ENCODE measurements at places on chromosomes 2 and 18.
A peak's percentile ranks its signal among the peaks of the same experiment; 100 is the strongest.

DNA sequence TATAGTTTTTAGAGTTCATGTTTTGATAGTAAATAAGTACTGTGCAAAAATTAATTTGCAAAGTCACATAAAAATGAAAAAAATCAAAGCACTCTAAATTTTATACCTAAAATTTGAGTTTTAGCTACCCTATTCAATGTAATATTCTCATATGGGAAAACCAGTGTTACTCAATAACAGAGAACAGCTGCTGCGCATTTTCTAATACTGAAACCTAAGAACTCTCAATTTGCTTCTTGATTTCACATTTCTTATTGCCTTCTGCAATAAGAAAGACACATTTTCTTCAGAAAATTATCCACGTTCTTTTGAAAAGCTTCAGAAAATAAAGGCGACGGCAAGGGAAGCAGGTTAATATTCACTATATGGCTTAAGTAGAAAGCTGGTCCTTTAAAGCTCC is 199.1 kb upstream of the CCDC150 start:
- no peak for DNase-seq

DNA sequence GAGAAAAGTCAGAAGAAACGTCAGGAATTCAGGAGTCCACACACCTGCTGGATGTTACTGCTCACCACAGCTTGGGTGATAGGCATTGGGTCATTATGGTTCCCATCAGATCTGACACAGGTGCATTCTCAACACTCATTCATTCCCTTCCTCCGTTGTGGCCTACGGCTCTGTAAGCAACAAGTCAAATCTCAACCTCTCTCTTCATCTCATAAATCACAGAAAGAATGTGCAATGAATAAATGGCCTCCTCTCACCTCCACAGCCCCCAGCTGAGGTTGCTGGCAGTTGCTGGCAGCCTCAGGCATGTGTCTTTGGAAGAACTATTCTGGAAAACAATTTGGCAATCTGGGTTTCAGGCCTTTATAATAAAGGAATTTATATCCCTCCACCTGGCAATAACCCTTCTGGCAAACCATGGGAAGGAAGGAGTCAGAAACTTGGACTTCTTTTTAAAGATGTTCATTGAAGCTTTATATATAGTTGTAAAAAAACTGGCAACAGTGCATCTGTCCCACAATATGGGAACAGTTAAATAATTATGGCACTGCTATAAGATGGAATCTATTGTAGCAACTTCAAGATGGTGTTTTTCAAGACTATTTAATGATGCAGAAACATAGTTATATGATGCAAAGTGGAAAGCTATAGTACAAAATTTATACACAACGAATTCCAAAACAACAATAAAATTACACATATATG is 175.4 kb downstream of the ANAPC1 start:
- DNase-seq: no peak

GRCh38 chr2:66775730-66776422 is 341.0 kb downstream of the MEIS1 start:
- DNase-seq: no peak

DNA sequence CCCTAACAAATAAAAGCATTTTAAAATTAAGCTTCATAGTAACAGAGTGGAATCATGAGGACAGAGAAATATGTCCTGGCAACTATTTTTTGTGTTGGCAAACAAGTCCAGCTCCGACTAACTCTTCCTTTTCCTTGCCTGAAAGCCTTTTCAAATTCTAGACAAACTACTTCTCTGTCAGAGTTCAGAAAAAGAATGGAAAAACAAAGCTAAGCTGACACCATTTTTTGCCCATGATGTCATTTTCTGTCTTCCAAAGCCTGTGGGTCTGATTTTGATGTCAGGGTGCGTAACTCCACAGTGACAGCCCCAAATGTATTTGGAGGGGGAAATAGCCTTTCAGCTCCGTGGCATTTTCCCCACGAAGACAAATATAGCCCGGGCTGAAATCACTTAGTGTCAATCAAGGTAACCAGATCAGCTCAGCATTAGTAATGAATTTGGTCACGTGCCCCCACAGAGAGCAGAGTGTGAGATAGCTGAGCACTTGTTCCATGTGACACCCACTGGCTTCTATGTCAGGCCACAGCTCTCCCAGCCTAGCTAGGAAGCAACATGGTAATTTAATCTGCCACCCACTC is 233.0 kb upstream of the SIX2 start:
- DNase-seq: no peak

GRCh38 chr18:47263430-47264307 is 12.2 kb upstream of the SKOR2 start:
- DNase-seq: no peak

DNA sequence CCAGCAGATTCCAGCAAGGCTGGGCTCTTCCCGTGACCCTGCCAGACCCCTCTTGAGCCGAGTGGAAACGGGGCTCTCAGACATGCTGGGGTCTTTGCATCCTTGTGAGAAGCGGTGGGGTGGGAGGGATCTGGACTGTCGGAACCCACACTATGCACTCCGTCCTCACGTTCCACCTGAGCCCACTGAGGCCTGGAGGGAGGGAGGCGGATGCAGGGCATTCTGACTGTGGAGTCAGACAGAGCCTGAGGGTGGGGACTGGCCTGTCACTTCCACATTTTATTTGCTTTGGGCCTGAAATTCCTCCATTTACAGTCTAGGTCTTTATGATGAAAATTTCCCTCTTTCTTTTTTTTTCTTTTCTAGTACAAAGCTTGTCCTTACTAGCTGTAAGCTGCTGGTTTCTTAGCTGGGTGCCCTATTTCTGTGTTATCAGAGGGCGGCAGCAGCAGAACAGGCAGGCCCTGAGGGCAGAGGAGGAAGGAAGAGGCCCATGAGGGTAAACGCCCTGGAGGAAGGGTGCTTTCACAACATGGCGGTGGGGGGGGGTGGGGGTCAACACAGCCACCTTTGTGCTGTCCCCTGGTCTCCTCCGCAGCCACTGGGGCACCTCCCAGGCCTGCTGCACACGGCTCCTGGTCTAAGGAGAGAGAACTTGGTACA is 373.5 kb upstream of the MYT1L start:
- no peak for DNase-seq

GRCh38 chr2:229443546-229444268 is 172.6 kb upstream of the PID1 start:
- DNase-seq: no peak

DNA sequence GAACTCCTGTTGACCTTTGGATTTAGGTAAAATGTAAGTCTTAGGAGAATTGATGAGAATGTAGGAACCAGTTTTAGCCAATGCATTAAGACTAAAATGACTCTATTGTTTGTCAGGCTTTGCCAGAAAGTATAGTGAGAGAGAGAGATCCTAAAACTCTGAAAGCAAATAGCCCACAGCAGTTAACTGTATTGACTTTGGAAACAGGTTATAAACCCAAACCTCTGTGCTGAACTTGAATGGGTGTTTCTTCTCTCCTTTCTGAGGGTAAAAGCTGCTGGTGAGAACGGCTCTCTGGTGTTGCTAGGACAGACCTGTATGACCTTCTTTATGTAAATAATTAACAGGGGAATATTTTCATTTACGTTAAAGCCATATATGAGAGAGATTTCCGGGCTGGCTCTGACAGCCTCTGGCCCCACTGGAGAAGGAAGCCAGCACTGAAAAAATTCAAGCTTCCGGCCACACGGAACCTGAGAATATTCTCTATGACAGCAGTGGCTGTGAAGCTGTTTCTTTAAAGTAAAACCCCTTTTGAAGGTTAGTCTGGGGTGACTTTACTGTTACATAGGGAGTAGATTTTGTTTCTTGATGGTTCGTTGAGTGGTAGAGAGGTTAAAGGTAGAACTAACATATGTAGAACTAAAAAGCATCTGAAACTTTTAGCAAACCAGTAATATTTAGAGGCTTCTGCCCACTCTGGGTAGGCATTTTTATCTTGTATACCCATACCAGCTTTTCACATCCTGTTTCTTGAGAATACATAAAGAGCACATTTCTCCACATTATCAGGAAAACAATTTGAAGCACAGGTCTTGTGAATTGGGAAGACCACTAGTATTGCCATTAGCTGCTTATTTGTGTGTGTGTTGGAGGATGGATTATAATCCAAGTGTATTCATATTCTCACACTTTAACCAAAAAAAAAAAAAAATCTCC is 123.8 kb downstream of the SPTBN1 start:
- peak; percentile 46 for DNase-seq

GRCh38 chr2:176068419-176068832 is 15.3 kb downstream of the EVX2 start:
- no peak for DNase-seq

GRCh38 chr2:164913640-164914350 is 41.5 kb downstream of the SLC38A11 start:
- no peak for DNase-seq

GRCh38 chr2:61534926-61535325 is 3.2 kb downstream of the XPO1 start:
- DNase-seq: no peak

- no peak for DNase-seq
Measured at GRCh38 chr18:2908946-2909335, 62.1 kb downstream of the EMILIN2 start.

GRCh38 chr2:72689579-72690195 is 136.1 kb downstream of the EXOC6B start:
- no peak for DNase-seq

DNA sequence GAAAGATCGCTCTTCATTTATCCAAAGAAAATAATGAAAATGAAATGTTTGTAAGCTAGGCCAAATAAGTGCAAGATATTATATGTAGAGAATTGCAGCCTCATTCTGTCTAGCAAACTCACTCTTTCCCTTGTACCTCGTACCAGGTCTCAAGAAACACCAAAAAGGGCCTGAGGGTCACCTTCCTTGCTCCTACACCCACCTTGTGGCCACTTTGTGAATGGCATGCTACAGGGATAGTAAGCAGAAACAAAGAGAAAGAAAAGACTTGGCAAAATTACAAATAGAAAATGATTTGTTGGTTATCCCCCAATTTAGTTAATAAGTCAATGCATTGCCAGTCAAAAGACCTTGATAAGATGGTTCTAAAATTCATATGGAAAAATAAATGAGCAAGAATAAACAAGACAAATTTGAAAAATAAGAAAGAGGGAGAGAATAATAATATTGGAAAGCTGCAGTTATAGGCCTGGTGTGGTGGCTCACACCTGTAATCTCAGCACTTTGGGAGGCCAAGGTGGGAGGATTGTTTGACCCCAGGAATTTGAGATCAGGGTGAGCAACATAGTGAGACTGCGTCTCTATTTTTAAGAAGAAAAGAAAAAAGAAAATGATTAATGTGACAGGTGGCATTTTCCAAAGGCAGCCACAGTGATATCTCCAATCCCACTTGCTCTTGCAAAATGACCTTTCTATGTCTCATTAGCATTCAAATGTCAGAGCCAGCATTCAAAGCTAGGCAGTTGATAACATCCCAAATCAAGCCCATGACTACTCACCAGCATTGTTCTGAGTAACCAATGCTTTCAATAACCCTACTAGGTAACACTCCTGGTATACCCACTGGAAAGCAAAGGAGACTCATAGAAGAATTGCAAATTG is 38.8 kb upstream of the BMP10 start:
- peak; percentile 48 for DNase-seq

- no peak for DNase-seq
Measured at GRCh38 chr18:1227025-1227424, 322.4 kb downstream of the ADCYAP1 start.

DNA sequence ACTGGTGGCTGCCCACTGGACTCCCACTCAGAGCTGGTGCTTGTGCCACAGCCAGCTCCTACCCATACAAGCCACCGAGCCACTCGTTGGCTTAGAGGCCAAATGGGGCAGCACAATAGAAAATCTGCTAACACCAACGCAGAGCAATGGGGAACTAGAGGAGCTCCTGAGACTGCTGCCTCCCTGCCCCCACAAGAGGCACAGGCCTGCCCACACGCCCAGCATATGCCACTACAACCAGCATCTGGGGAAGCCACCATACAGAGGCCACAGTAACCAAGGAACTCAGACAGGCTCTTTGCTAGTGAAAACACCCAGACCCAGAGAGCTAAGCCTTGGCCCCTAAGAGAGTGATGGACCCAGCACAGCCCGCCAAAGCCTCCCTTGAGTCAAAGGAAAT is 231.2 kb upstream of the RAB6C start:
- no peak for DNase-seq

DNA sequence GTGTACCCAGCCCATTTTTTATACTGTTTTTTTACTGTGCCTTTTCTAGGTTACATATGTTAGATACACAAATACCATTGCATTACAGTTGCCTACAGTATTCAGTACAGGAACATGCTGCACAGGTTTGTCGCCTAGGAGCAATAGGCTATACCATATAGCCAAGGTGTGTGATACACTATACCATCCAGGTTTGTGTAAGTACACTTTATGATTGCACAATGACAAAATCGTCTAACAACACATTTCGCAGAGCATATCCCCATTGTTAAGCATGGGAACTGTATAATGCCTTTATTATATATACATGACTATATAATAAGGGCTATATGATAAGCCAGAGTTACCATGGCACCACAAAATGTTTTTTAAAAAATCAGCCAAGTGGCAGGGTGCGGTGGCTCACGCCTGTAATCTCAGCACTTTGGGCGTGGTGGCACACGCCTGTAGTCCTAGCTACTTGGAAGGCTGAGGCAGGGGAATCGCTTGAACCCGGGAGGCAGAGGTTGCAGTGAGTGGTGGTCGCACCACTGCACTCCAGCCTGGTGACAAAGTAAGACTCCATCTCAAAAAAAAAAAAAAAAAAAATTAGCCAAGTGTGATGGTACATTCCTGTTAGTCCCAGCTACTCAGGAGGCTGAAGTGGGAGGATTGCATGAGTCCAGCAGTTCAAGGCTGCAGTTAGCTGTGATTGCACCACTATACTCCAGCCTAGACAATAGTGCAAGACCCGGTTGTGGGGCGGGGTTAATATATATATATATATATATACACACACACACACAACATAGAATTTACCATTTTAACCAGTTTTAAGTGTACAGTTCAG is 2.8 kb upstream of the CENPA start:
- no peak for DNase-seq

GRCh38 chr2:236568068-236568921 is 1.3 kb upstream of the ACKR3 start:
- DNase-seq: peak; percentile 13

- DNase-seq: no peak
Measured at GRCh38 chr2:12032975-12033374, 286.5 kb downstream of the LPIN1 start.

GRCh38 chr2:220531216-220531615 is 903.8 kb downstream of the SLC4A3 start:
- DNase-seq: no peak

DNA sequence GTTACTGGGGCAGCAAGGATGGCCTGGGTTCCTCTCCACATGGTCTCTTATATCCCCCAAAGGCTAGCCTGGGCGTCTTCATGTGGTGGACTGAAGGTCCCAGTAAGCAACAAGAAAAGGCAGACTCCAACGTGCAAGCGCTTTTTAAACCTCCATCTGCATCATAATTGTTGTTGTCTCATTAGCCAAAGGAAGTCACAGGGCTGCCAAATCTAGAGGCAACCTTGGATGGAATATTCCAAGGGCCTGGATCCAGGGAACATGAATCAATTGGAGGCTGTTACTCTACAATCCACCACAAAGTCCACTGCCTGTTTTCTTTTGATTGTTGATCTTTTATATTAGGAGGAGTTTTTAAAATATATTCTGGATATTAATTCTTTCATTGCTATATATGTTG is 118.8 kb downstream of the SH3RF3 start:
- no peak for DNase-seq
